HEK293T (cell line): ENCODE measurements at places on chromosomes 1 and 21.

- DNase-seq: no peak
These were observed 198.9 kb upstream of the UBE2U start for GRCh38 chr1:64004451-64005025.

GRCh38 chr1:205144046-205144720, 22.4 kb upstream of the RBBP5 start:
- no peak for DNase-seq

GRCh38 chr1:117067533-117068370, 7.6 kb downstream of the TTF2 start:
- DNase-seq: peak; percentile 66

DNA sequence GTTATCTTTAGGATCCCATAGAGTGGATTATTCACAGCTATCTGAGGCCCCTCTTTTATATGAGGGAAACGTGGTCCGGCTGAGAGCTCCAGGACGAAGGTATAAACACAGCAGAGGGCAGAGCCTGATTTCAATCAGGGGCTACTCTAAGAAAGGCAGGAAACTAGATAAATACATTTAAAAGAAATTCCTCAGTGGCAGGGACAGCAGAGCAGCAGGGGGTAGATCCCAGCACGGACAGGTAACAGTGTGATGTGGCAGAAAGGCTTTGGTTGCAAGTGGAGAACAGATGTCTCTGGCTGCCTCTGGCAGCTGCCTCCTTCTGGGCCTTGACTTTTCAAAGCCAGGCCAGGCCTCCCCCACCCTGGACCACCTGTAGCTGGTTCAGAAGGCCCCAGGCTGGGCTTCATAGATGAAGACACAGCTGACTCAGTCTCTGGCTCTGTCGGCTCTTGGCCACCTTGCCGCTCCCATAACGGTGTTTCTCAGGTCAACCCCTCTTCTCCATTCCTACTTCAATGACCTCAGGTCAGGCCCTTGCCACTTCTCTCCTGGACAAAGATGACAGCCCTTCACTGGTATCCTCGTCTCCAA, 43.8 kb downstream of the FAM78B start:
- DNase-seq: no peak

DNA sequence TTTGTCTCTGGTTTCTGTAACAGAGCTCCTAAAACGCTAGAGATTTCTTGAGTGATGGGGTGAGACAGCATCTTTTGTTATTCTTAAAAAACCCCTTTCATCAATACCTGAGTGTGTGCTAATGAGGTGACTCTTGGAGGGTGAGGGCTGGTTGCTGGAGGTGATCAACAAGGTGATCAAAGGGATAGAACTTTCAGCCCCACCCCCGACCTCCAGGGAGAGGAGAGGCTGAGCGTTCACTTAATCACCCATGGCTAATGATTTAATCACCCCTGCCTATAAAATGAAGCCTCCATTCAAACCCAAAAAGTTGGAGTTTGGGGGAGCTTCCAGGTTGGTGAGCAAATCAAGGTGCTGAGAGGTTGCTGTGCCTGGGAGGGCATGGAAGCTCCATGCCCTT, 175.4 kb downstream of the SLC35F3 start:
- DNase-seq: no peak

- DNase-seq: no peak
These were observed 4.9 kb upstream of the ELK4 start for GRCh38 chr1:205636732-205637131.

DNA sequence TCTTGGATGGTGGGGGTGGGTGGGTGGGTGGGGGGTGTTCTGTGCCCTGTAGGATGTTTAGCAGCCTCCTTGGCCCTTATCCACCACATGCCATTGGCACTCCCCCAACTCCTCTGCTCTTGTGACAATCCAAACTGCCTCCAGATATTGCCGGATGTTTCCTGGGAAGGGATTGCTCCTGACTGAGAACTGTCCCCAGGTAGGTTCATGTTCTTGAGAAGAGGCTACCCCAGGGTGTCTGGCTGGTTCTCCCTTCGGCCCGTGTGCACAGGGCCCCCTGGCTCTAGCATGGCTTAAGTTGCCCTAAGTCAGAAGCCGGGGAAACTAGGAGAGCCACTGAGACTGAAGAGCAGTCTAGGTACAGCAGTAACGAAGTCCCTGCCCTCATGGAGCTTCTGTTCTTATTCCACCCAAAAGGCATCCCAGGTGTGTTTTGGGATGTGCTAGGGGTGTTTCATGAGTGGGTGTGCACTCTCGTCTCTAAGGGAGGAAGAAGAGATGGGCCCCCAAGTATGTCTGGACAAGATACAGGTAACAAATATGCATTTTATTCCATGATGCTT, 19.8 kb upstream of the THRAP3 start:
- no peak for DNase-seq

- peak; percentile 51 for DNase-seq
These were observed 1.5 kb downstream of the UBE2G2 start for GRCh38 chr21:44800103-44800502.

- no peak for DNase-seq
These were observed at the start of gene KRTAP21-3 for GRCh38 chr21:30718239-30718909. KRTAP21-3 (minus strand) TSS chr21:30718777; CDS start chr21:30718759, 18 bp downstream.

DNA sequence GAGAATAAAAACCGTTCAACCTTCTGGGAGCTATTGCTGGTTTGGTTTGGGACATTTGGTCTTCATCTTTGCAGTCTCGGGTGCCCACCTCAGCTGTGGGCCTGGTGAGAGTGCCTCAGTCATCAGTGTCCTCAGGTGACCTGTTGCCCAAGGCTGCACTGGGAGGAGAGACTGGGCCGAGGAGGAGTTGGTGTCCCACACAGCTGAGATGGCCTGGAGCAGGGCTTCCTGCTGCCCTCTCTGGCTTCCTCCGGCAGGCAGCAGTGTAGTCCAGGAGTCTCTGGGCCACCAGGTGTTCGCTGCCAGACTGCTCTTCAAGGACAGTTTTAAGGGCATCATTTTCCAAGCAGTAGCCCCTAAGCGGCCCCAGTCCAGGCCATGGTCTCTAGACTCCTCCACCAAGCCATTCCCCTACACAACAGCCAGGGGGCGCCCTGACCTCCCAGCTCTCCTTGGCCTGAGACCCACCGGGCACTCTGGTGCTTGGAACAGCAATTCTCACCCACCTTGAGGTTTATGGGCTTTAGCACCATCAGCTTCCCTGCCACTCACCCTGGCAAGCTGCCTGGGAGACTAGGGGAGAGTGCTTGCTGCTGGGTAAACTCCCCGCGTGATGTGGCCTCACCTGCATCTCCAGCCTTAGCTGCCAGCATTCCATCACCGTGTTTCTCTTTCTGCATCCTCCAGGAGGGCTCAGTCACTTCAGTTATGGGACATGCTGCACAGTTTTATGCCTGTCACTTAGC, 9.1 kb upstream of the SYTL1 start:
- DNase-seq: peak; percentile 83

DNA sequence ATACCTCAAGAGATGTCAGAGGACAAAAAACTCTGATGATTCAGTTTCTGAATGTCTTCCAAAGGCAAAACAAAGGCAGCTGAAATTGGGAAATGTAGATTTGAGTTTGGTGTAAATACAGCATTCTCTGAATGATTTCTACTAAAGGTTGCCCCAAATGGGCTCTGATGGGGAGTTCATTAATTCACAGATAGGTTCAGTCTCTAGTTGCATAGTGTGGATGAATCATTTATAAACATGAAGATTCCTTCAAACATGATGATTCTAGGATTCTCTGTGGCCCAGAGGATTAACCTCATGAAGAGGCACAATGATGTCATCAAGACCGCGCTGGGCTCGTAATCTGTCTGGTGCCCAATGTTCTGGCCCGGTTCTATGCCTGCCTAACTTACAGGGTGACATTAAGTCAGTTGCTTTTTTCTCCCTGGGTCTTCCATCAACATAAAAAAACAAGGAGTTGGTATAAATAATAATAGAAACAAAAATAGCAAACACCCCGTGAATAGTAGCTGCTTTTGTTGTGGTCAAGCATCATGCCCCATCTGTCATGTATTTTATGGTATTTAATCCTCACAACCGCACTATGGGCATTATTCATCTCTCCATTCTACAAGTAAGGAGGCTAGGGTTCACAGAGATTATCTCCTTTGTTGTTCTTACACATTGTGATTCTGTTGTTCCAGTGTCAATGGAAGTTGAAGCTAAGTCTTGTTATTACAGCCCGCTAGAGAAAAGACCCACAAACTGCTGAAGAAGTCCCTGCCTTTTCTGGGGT, 509.6 kb upstream of the USP24 start:
- no peak for DNase-seq

DNA sequence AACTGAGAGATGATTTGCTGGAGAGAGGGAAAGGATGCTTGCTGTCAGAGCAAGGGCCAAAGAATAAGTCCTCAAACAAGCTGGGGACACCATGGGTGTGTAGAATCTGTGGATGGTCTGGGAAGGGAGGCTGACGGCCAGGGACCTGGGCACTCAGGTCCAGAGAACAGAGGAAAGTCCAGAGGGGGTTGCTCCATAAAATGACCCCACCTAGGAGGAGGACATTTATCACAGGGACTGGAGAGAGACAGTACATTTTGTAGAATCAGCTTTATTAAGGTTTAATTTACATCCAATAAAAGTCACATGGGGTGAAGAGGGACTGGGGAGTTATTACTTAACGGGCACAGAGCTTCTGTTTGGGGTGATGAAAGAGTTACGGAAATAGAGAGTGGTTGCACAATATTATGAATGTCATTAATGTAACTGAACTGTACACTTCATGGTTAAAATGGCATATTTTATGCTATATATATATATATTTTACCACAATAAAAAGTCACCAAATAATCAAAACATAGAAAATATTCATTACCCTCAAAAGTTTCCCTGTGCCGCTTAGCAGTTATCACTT, 73.0 kb upstream of the ABCD3 start:
- DNase-seq: no peak

DNA sequence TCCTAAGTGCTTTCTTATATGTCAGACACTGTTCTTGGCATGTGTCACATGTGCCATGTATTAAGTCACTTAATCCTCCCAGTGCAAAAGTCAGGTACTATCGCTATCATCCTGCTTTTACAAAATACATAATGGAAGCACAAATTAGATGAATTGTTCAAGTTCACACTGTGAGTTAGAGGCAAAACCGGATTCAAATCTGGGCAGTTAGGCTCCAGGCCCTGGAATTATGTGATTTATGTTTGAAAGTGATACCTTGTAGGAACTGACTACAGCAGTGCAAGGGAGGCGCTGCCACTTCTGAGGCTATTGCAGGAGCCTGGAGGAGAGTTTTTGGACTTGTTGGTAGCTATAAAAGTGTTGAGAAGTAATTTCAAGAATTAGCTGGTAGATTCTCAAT, 358.3 kb downstream of the HLX start:
- no peak for DNase-seq
